ENCODE measurements at places on chromosomes 3 and 15. TPM values are rescaled to one million over a fixed set of nuclear protein-coding genes. Genes with fewer than 3 reads are reported as not detected.

The PLS1 gene
- polyA plus RNA-seq: 9.0 TPM

DNA sequence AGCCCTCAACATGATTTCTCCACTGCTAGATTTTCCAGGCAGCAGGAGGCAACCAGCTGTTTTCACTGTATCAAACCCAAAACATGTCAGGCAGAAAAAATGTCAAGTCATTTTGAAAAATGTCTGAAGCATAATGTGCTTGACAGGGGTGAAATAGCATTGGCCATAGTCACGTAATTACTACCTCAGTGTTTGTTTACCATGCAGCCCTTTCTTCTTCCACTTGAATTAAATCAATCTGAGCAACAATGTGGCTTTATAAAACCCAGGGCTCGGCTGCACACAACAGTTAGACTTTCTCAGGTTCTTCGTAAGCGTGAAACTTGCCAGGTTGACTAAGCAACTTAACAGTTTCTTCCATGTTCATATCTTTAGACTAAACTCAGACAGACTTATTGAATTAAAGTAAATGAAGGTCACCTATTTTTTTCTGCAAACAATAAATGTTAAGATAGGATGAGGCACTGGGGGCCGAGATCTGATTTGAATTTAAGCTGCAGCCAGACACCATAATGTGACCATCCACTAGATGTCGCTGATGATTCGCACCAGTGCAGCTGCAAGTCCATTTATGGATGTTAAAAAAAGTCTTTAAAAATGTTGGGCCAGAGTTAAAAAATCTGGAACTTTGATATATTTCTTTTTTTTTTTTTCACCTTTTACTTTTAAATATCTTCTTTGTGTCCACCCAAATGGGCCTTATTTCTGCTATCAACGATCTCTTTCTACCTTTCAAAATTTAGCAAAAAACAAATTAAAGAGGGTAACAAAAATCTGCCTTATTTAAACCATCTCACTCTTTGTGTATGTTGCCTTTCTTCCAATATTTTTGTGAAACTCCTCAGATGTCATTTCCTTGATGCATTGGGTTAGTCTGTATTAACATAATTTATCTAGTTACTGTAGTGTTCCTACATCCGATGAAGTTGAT, 305.9 kb downstream of the CACNA2D3 start:
- peak; percentile 58 for DNase-seq

- peak; percentile 15 for DNase-seq
Measured at GRCh38 chr15:52039925-52040781, 21.1 kb downstream of the MAPK6 start.

- no peak for DNase-seq
Measured at GRCh38 chr3:56902468-56903160, 100.9 kb upstream of the ARHGEF3 start.

The GOLGA8G gene
- polyA plus RNA-seq: 0.12 TPM

DNA sequence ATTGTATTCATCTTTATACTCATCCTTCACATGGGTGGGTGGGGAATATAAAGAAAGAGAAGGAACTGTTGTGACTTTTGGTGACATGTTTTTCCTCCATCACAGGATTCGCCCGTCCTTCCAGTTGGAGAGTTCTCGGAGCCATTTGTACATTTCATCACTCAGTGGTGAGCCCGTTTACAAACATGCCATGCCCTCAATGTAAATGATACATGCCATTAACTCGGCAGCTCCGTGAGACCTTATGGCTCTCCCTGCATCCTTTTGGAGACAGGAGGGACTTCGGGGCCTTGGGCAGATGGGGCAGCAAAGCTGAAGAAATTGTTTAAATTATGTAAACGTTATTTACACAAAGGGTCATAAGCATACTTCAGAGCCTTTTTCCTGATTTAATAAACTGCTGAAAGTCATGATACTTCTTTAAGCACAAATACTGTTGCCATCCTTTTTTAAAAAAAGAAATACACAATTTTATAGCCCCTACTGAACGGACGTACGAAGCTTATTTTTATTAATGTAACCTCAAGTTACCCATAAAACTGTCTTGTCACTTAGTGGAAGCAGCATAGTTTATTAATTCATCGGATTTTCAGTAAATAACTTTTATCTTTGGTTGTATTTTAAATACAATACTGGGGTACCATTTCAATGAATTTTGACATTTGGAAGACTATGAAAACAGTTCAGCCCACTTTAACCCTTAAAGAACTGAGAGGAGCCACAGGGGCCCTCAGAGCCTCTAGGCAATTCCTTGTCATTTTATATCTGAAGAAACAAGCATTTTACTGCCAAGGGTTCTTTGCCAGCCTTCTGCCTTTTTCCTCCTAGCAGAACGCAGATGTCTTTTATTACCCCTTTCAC, 55.6 kb upstream of the SKOR1 start:
- DNase-seq: no peak

GRCh38 chr15:84863565-84864443, 20.7 kb upstream of the SLC28A1 start:
- no peak for DNase-seq

The POC1A gene
- polyA plus RNA-seq: 8.5 TPM

GRCh38 chr15:55279746-55280351, 9.8 kb downstream of the RAB27A start:
- no peak for DNase-seq

The GOLGA8O gene
- polyA plus RNA-seq: 1.5 TPM

DNA sequence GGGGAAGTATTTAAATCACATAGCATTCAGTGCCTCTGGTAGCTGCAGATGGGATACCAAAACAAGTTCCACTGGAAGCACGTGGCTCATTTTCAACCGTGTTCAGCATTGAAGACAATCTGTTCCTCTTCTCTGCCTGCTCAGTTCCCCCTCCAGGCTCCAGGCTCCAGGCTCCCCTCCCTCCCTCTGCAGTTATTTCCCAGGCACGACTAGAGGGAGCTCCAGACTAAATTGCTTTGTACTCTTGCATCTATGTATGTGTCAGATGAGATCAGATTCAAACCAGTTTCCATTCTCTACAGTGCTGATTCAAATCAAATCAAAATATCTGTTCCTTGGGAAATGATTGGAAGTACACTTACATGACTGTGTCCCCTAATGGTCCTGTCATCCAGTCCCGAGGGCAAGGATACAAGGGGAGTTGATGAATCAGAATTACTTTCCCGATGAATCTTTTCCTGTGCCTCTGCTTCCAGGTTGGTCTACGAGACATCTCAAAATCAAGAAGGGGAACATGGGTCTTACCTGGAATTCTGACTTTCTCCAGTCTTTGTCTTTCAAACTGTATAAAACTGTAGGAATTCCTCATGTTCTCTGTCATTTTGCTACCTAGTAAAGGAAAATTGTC, 600.5 kb downstream of the EDEM1 start:
- peak; percentile 6 for DNase-seq

- DNase-seq: no peak
Measured at GRCh38 chr15:63918901-63919348, 85.2 kb upstream of the HERC1 start.

GRCh38 chr3:15476378-15476777, 45.1 kb downstream of the COLQ start:
- DNase-seq: no peak

GRCh38 chr3:57943525-57944495, 64.4 kb upstream of the FLNB start:
- no peak for DNase-seq

- DNase-seq: no peak
Measured at GRCh38 chr3:119636249-119636648, 24.1 kb downstream of the POPDC2 start.

The SLC24A5 gene
- polyA plus RNA-seq: not detected

The MYZAP gene
- 67.2 TPM for polyA plus RNA-seq

The REC114 gene
- not detected for polyA plus RNA-seq

The DENND6A gene
- polyA plus RNA-seq: 30.7 TPM

DNA sequence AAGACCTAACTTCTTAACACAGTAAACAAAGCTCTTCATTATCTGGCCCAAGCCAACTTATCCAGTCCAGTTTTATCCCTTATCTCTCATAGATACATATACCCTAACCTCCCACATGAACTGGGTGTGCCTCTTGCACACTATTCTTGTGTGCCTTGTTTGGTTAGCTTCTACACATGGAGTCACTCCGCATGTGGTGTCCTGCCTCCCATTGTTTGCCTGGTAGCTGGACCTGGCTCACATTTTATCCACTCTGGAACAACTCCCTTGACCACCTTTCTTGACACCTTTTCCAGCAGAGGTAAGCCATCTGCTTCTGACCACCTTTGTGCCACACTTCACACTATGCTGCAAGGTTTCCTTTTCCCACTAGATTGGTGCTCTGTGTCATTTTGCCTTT, 15.2 kb downstream of the TIPARP start:
- DNase-seq: no peak

DNA sequence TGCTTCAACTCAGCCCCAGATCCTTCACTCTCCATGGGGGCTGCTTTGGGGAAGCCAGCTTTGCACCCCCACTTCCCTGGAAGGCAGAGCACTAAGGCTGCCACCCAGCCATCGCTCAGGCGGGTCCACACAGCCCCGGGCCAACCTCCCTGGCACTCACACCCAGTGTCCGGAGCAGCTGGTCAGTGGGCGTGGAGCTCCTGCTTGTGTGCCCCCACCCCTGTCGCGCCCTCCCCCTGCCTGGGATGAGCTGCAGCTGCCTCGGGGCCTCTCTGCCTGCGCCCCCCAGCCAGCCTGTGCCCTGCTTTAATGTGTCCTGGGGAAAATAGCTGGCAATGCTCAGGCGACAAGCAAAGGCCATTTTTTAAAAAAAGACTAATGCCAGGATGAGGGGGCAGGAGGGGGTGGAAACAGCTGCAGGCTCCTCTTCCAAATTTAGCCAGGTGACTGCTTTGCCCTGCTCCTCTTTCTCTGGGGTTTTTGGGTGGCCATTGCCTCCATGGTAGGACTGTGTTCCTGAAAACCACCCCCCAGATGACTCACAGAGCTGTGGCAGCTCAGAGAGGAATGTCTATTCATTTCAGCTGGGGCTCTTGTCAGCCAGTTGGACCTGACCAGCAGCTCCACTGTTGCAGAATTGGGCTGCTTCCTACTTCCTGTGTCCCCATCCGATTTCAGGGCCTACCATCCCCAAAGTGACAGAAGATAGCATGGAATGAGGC, 65.0 kb downstream of the CEMIP start:
- DNase-seq: no peak

GRCh38 chr3:184864000-184864399, 52.0 kb downstream of the VPS8 start:
- DNase-seq: no peak

- DNase-seq: no peak
Measured at GRCh38 chr3:50028346-50028745, 60.4 kb upstream of the RBM5 start.

- no peak for DNase-seq
Measured at GRCh38 chr3:14650193-14650592, 1.4 kb upstream of the CCDC174 start.

GRCh38 chr3:124292329-124292728, 300.4 kb upstream of the ROPN1 start:
- DNase-seq: no peak

Measured in right lung (tissue), 10 donors.